ENCODE measurements at places on chromosomes 12 and 14.

- no peak for DNase-seq
Observed at GRCh38 chr12:82682851-82683261, 3.9 kb upstream of the TMTC2 start.

DNA sequence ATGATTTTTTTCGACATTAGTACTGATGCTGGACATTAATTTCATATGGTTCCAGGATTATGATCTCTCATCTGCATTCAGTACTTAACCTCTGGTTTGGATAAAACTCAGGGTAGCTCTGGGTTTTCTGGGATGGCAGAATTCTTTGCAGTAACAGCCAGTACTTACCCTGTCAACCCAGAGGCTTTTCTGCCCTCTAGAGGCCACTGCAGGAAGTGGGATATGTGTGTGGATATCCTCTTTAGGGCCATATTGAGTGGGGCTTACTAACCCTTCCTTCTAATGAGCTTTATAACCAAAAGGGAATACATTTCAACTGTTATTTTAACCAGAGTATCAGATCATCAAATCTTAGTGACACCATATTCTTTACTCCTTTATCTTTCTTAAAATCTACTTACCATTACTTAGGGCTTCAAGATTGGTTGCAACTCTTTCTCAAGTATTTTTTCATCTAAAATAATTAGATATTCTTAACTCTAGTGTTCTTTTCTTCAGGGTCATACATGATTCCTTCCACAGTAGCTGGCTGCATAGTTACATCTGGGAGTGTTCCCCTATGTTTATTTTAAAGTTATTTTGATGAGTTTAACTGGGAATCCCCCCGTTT, 488.0 kb upstream of the STXBP6 start:
- DNase-seq = peak; percentile 10

DNA sequence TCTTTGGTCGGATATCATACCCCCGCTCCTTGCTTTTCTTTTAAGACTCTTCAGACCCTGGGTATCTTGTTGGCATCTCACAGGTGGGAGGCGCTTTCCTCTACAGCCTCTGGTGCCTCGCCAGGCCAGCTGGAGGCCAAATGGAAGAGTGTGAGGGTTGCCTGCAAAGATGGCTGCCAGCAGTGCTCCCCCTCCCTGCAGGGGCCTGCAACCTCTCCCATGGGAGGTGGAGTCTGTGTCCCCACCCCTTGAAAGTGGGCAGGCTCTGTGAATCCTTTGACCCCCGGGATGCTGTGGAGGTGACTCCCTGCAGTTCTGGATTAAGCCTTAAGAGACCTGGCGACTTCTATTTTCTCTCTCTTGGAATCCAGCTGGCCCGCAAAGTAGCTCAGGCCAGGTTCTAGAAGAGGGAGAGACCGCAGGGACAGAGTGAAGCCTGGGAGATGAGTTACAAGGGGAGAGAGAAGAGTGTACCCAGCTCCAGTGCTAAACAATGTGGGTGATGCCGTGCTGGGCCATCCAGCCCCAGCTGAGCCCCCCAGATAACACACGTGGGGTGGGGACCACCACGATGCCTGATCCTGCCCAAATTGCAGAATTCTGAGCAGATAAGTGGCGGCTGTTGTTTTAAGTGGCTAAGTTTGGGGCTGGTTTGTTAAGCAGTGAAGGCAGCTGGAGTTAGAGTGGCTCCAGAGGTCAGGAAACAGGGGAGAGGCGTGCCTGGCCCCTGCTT, 37.9 kb upstream of the NCOR2 start:
- DNase-seq = no peak

- peak; percentile 68 for DNase-seq
Observed at GRCh38 chr12:88580051-88580871, at the start of gene KITLG. Gene KITLG, minus strand, starts transcription at chr12:88580471. Its CDS starts 193 bp downstream, at chr12:88580278.

DNA sequence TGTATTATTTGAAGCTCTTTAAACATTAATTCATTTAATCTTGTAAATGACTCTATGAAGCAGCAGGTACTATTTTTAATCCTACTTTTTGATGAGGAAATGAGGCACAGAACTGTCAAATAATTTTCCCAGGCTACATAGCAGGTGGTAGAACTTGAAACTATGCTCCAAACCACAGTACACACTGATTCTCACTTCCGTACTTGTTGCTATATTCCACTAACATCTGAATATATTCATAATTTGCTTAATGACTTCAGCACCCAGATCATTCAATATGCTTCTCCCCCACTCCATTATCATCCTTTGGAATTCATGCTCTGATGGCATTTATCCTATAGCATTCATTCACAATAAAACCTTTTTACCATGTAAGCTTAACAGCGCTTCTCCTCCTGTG, 4.9 kb downstream of the ERGIC2 start:
- no peak for DNase-seq

GRCh38 chr12:7046383-7047105, 14.0 kb upstream of the C1S start:
- no peak for DNase-seq

DNA sequence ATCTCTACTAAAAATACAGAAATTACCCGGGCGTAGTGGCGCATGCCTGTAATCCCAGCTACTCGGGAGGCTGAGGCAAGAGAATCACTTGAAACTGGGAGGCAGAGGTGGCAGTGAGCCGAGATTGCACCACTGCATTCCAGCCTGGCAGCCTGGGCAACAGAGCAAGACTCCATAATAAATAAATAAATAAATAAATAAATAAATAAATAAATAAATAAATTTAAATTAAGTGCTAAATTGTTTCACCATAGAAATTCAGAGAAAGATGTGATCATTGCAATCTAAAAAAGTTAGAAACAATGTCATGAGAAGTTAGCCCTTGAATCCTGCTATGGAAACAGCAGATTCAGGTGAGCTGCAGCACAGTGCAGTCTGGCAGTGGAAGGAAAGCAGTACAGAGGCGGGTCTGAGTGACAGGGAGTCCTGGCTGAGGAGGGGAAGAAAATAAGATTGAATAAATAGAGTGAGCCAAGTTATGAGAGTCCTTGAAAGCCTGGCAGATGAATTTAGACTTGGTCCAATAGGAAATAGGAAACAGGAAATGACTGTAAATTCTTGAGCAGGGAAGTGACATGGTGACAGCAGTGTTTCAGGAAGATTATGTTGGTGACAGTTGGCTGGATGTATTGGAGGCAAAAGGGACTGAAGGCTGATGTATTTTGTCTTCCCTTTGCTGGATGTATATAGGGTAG, 241.5 kb downstream of the GXYLT1 start:
- DNase-seq = no peak

GRCh38 chr14:51730098-51730497, 78.4 kb downstream of the FRMD6 start:
- DNase-seq = no peak

DNA sequence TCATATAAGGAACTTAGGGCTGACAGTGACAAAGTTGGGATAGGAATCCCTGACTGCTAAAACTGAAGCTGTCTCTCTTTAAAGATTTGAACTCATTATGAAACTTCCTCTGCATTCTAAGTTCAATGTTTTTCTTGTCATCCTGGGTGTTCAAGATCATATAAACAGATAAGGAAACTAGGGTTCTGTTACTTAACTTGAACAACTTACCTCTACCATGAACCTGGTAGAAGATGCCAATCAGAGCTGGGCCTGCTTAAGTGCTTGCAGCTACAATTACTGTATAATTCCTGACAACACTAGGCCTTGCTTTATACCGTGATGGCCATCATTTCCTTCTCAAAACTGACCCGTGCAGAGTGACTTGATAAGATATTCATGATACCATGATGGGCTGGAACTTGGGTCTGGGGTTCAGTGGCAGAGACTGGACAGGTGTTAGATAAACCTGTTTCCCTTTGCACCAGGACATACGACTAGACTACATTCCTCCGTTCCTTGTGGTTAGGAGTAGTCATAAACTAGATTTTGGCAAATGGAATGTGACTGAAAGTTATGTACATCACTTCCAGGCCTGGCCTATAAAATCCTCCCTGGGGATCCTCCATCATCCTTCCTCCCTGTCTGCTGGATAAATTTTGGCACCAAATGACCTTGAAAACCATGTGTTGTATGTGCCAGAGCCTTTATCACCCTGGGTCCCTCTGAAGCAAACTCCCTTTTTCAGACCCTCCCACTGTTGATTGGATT, 172.2 kb upstream of the PRICKLE1 start:
- DNase-seq = no peak

DNA sequence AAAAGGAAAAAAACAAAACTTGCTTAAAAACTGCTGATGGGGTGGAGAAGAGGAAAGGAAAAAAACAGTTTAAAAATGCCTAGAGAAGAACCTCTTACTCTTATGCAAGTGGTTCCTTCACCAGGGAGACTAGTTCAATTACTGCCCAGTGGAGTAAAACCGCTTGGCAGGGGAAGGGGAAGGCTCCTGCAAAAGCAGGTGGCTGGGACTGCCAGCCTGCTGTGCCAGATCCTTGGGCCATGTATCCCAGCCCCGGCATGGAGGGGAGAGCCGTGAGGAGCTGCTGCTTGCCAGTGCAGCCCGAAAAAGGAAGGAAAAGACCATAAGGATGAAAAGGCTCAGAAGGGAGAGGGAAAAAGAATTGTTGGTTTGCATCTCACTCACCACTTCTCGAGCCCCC, 123.0 kb downstream of the FSCB start:
- no peak for DNase-seq
